ENCODE measurements at places on chromosomes 6 and 20.

DNA sequence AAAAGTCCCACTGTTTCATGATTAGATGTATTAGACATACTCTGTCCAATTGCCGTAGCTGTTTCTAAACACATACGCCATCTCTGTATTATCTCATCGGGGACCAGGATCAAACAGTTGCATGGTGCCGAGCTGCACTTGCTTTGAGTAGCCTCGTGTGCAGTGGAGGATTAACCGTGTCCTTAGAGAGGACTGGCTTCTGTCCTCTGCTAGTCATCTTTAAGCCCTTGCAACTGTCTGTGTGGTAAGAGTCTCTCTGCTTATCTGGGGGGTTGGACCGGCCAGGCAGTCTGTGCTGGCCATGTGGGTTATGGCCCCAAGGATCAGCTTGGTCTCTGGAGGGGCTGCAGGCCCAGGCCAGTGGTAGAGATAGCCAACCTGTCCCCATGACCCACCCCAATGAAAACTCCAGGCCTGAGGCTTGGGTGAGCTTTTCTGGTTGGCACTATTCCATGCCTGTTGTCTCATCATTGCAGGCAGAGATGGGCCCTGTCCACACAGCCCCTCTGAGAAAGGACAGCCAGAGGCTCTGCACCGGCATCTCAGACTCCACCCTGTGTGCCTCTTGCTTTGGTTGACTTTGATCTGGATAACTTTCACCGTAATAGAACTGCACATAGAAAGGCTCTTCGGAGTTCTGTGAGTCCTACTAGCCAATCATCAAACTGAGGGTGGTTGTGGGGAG is 137.3 kb upstream of the SNX9 start:
- DNase-seq: no peak

- DNase-seq: no peak
Measured at GRCh38 chr20:12012241-12013222, 94.8 kb downstream of the BTBD3 start.

DNA sequence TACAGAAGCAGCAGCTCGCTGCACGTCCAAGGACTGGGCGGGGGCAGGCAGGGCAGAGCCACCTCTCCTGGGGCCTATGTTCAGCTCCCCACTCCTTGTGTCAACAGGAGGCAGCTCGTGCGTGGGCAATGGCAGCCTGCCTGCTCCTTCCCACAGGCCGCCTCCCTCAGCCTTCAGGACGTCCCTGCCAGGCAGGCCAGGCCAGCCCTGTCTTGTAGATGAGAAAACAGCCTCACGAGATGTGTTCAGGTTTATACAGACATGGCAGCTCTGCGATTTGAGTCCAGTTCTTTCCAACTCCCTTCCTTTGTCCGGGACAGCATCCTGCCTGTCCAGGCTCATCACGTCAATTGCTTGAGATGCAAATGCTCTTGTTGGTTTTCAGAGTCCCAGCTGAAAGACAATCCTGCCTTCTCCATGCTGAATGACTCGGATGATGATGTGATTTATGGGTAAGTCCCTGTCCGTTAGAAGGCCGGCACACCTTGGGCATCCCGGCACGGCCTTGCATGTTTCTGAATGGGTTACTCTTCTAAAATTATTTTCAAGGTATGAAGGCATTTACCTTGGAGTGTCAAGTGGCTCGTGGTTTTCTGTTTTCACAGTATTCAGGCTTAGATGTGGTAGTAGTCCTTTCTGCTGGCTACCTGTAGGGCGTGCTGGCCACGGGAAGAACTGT is 13.5 kb downstream of the DYNLT1 start:
- no peak for DNase-seq

DNA sequence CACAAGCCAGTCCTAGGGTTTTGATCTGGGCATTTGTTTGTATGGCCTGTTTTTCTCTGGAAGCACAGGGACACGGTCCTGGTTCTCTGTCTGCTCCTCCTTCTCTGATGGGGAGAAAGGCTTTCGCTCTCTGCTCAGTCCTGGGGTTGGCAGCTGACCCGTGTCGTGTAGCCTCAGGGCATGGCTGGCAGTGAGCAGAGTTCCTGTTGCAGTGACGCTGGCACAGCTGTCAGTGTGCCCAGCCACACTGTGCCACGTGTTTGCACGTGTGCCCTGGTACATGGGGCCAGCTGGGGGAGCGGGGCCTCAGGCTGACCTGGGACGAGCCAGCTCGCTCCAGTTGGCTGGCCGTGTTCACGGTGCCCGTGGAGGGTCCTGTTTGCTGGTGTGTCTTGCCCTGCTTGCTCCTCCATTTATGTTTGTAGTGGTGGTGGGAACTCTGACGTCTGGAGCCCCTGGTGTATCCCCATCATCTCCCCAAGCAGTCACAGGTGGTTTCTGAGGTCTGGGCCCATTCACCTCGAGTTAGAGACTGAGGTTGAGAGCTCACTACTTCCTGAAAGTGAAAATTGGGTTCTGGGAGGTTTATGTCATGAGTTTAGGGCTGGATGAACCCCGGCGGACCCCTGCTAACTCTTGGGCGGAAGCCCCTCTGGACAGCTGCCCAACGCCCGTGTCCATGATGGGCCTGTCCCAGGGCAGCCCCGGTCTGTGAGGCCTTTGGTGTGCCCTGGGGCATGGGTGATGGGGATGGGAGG is 10.2 kb upstream of the DNAJC5 start:
- no peak for DNase-seq

GRCh38 chr6:69732640-69733039 is 64.2 kb downstream of the LMBRD1 start:
- DNase-seq: no peak

DNA sequence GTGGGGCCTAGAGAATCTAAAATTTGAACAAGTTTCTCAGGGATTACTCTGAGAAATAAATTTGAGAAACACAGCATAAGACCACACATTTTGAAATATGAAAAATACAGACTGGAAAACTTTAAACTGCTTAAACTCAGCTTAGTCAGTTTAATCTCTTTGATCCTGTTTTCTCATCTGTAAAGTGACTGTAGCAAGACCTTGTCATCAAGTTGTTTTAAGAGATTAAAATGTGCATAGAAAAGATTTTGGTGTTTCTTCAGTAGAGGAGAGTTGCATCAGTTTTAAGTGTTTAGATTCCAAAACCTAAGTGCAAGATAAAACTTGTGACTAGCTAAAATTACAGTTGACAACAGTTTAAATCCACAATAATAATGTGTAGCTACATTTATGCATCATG is 8.1 kb upstream of the BCKDHB start:
- DNase-seq: no peak
